ENCODE measurements at places on chromosomes 12 and 14.

GRCh38 chr12:71469258-71469750 lies 29.7 kb downstream of the LGR5 start:
- no peak for DNase-seq

- DNase-seq, result no peak
Observed at GRCh38 chr12:102406033-102406584, 74.3 kb downstream of the IGF1 start.

- no peak for DNase-seq
Observed at GRCh38 chr12:132310181-132311040, 19.0 kb downstream of the GALNT9 start.

DNA sequence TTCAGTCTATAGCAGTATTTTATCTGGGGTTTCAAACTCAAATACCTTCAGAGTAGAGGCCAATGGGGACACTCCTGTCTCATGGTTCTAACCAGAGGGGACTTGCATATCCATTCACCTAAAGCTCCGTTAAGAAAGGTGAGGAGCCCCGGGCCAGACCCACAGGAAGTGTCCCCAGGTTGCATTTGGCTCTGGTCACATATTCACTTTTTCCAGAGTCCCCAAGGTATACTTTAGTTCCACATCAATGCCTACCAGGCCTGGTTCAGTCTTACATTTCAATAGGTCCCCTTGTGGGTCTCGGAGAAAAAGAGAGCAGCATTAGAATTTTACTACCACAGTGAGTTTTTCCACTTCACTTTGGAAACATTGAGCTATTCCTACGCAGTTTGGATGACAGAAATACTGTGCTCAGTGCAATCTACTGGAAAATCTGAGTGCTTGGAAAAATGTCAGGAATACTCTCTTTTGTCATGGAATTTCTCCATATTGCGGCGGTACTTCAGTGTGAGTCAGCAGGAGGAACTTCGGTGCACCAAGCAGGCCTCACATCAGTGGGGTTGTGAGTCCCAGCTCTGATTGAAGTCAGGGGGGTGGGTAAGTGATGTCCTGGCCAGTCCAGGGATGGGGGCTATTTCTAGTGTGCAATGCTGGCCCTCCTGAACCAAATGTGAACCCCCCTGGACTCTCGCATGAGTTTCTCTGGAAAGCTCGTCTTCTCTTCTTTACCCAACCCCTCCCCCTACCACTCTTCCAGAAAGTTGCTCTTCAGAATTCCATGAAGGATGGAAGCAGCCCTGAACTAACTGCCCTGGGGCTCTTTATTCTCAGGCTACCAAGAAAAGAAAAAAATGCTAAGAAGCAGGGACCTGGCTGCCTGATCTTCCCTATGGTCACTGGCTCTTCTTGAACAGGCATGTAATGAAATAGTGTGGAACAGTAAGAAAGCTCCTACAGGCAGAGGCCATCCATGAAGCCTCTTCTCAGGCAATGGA lies 184.7 kb downstream of the PRKCH start:
- DNase-seq, result no peak

GRCh38 chr14:103328941-103329340 lies 5.1 kb upstream of the EIF5 start:
- no peak for DNase-seq

GRCh38 chr12:123344086-123344485 lies 20.6 kb downstream of the SBNO1 start:
- DNase-seq, result no peak

DNA sequence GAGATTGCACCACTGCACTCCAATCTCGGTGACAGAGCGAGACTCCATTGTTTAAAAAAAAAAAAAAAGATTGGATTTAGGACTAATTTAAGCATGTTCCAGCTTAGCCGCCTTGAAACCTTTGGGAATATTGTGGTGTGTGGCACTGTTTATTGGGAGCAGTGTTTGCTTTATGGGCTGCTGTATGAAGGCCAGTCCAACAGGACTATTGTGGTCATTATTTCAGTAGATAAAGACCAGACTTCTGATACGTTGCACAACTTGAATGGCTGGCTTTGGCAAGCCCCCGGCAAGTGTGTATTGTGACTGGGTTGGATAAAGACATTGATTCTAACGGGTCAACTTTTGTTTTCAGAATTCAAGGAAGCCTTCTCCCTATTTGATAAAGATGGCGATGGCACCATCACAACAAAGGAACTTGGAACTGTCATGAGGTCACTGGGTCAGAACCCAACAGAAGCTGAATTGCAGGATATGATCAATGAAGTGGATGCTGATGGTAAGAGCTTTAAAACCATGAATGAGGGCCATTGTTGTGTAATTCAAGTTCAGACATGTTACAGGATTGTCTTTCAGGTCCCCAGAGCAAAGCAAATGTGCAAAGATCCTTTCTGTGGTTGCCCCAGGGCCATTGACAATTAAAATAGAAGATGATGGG lies 4.2 kb downstream of the CALM1 start:
- DNase-seq, result no peak

DNA sequence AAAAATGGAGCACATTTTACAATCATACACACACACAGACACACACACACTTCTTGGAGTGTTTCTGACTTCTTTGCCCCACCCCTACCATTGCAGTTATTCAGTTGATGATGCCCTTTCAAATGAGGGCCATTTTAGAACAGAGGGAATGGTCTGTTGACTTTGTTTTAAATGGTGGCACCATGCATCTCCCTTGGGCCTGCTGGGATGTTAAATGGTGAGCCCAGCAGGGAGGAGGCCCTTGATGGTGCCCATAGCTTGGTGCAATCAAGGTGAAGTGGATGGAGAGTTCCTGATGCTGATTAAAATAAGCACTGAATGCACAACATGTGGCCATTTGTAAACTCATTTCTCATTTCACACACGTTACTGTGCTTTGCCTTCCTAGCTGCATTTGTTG lies 13.3 kb downstream of the C12orf75 start:
- DNase-seq, result no peak

DNA sequence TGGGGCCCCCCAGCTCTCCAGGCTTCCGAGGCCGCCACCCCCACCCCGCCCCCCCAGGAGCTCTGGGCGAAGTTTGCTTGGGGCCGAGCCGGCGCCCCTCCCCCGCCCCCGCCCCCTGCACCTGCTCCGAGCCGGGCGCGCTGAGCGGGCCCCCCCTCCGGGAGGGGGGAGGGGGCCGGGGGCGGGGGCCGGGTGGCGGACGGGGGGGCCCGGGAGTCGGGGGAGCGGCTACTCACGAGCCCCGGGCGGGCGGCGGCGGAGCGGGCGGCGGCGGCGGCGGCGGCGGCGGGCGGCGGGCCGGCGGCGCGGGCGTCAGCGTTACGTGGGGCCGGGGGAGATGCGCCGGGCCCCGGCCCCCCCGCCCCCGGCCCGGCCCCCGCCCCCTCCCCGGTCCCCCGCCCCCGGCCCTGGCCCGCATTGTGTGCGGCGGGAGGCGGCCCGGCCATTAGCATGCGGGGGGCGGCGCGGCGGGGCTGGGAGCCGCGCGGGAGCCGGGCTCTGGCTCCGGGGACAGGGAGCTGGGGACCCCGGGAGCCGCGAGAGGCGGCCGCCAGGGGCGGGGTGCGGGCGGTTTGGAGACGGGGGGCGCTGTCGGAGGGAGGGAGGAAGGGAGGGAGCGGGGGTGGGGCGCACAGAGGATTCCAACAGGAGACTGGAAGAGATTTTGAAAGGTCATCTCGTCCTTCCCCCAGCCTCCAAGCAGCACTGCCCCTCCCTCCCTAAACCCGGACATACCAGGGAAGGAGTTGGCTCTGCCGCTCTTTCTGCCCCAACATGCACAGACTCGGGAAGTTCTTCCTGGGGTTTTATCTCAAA lies at the start of gene ZNF219:
Gene ZNF219 (minus strand): TSS at position 580 of the 816 bp plus-strand sequence. CDS start 5,064 bp downstream, outside the sequence.
- no peak for DNase-seq

- no peak for DNase-seq
Observed at GRCh38 chr14:104696671-104697316, 7.4 kb downstream of the INF2 start.

GRCh38 chr12:52203079-52203921 lies 11.5 kb upstream of the KRT80 start:
- DNase-seq, result no peak

- DNase-seq, result no peak
Observed at GRCh38 chr12:97666263-97666662, 203.7 kb downstream of the RMST start.

- no peak for DNase-seq
Observed at GRCh38 chr14:89635615-89636014, 218.6 kb upstream of the FOXN3 start.

DNA sequence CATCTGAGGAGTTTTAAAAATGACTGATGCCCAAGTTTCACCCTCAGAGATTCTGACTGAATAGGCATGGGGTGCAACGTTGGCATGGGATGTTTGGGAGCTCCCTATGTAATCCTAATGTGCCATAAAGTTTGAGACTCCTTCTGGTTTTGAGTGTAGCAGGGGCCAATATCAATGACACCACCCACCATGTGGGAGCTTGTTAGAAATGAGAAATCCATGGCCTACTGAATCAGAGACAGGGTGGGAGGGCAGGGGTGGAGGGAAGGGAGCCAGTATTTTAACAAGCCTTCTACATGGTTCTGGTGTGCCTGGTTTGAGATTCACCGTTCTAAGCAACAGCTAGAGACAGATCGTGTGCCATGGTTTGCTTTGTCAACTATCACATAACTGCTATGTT lies 46.1 kb downstream of the VCPKMT start:
- DNase-seq, result no peak

- no peak for DNase-seq
Observed at GRCh38 chr12:115467531-115467930, 783.6 kb upstream of the TBX3 start.

DNA sequence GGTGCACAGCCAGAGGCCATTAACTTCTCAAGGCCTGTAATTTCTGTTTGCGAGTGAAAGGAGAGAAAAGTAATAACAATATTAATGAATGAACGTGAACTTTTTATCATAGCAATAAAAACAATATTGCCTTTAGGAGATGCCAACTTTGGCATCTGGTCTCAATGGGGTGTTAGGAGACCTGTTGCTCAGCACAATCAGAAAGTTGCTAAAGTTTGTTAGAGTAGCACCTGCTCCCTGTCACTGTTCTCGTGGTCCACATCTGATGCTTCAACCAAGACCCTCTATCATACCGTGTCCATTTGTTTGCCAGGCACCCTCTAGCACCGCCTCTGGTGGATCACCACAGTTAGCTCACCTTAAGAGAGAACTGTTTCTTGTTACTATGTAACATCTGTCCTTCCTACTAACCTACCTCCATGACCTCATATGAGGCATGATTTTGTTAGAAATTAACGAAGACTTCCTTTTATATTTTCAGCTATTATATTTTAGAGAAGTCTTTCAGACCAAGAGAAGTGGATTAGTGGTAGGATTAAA lies 12.5 kb upstream of the CLEC4E start:
- DNase-seq, result no peak

DNA sequence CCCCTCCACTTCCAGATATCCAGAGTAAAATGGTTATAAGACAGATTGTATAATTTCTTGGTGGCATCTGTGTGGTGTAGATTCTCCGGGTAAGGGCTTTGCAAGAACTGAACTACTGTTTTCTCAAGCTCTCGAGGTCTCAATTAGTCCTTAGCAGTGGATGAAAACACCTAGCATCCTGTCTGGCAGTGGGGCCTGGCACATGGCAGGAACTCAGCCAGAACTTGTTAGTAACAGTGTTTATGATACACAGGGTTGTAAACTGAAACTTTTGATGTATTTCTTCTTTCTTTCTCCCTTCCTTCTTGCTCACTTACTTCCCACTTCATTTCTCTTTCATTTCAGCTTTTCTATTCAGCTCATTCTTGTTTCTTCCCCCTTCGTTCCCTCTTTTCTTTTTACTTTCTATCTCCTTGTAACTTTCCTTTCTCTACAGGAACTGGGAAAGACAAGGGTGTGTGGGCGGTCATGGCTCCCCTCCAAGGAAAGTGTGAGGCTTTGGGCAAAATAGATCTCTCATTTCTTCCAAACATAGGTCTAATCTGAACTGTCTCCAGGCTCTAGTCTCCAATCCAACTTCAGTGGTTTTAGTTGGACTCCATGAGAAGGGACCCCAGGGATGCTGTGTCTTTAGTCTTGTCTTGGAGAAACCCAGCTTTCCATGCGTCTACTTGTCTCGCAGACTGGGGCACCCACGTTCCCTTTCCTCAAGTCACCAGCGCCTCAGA lies 159.7 kb downstream of the PAH start:
- DNase-seq, result no peak

DNA sequence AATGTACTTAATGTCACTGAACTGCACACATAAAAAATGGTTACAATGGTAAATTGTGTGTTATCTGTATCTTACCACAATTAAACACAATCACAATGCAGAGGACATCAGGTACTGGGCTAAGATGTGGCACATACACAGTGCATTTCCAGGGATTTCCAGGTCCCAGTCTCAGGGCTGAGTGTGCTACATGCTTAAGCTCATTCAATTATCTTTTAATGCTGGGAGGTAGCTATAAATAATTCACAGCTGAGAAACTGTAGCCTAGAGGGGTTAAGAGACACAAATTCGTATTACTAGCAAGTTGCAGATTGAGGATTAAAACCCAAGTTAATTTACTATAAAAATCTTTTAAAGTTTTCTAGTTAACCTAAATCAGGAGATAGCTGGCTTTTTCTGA lies 67.1 kb downstream of the CRACR2A start:
- no peak for DNase-seq

DNA sequence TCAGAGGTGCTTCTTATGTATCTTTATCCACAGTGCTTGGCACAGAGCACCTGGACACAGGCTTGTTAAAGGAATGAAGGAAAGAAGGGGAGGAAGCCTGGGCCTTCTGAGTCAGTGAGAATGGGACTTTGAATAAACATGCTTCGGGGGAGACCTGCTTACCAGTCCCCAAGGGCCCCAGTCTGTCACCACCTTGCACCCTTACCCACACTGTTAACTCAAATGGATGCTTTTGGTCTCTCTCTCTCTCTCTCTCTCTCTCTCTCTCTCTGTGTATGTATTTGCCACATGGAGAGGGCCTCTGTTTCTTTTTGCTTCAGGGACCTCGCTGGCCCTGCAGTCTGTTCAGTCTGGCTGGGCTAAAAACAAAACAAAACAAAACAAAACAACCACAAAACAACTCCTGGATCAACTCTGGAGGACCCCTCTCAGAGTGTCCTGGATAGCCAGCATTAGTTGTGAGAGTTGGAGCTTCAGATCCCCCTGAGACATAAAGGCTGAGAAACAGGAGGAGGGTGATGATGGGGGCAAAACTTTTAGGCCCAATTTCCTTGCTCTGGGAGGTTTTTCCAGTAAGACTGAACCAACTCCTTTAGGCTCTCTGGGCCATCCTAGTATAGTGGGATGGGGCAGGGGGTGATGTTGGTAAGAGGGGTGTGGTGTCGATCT lies 1.9 kb downstream of the KIF5A start:
- DNase-seq, result no peak

DNA sequence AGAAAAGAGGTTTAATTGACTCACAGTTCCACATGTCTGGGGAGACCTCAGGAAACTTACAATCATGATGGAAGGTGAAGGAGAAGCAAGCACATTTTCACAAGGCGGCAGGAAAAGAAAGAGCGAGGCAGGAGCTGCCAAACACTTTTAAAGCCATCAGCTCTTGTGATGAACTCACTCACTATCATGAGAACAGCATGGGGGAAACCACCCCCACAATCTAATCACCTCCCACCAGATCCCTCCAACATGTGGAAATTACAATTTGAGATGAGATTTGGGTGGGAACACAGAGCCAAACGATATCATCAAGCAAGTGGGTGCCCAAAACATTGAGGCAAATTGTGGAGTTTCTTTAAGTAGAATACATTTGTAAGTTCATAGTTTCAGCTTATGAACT lies 957.7 kb downstream of the DIO2 start:
- DNase-seq, result no peak

Data from activated CD4-positive, CD25-positive, alpha-beta regulatory T cell treated with anti-CD3 and anti-CD28 coated beads, Interleukin-2, amount 50 U/mL, for 72 hours (primary cell).